Kasumi-1 (cell line): ENCODE measurements at places on chromosomes 7 and 10.

GRCh38 chr7:102439963-102440795 lies 6.8 kb downstream of the ORAI2 start:
- DNase-seq, result no peak

- peak; percentile 71 for DNase-seq
Observed at GRCh38 chr10:53013201-53013810, 240.7 kb upstream of the MBL2 start.

GRCh38 chr7:57256637-57257375 lies 124.6 kb upstream of the ZNF479 start:
- no peak for DNase-seq

DNA sequence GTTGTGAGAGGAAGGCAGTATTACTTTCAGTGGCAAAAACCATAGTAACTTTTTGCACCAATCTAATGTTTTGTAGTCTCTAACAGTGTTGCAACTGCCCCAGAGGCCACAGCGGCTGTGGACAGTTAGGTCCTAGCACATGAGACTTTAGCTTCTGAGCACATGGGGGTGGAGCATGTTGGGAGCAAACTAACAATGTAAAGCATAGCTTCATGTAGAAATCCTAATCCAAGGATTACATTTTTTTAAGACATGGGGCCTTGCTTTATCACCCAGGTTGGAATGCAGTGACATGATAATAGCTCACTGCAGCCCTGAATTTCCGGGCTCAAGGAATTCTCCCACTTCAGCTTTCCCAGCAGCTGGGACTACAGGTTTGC lies 49.0 kb downstream of the LAMB1 start:
- DNase-seq, result no peak

GRCh38 chr7:134058980-134059379 lies 68.2 kb upstream of the LRGUK start:
- DNase-seq, result peak; percentile 15

- DNase-seq, result no peak
Observed at GRCh38 chr10:13184730-13185514, 23.6 kb downstream of the MCM10 start.

GRCh38 chr10:8670461-8670860 lies 616.0 kb downstream of the GATA3 start:
- no peak for DNase-seq

- DNase-seq, result no peak
Observed at GRCh38 chr7:158446706-158447105, 140.9 kb downstream of the PTPRN2 start.

DNA sequence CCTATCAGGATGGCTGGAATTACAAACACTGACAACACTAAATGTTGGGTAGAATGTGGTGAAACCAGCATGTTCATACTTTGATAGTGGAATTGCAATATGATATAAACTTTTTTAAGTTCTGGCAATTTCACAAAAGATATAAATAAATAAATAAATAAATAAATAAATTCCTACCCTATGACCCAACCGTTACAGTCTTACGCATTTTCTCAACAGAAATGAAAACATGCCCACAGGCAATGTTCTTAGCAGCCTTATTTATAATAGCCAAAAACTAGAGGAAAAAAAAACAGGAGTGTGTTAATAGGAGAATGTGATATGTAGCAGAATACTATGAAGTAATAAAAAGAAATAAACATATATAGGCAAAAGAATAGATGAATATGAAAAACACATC lies 318.9 kb downstream of the IPMK start:
- no peak for DNase-seq

GRCh38 chr7:84941291-84941690 lies 245.6 kb downstream of the SEMA3D start:
- no peak for DNase-seq

DNA sequence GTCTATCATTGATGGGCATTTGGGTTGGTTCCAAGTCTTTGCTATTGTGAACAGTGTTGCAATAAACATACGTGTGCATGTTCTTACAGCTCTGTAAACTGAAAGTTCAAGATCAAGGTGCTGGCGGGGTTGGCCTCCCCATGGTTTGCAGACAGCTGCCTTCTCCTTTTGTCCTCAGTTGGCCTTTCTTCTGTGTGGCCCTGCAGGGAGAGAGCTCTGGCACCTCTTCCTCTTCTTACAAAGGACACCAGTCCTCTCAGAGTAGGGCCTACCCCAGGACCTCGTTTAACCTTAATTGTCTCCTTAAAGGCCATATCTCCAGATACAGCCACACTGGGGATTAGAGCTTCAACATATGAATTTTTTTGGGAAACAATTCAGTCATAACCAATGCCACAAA lies 462.7 kb downstream of the TCERG1L start:
- no peak for DNase-seq

- no peak for DNase-seq
Observed at GRCh38 chr10:80277567-80278250, 11.7 kb downstream of the MAT1A start.

GRCh38 chr7:93690021-93690420 lies 115.5 kb upstream of the CALCR start:
- DNase-seq, result no peak

DNA sequence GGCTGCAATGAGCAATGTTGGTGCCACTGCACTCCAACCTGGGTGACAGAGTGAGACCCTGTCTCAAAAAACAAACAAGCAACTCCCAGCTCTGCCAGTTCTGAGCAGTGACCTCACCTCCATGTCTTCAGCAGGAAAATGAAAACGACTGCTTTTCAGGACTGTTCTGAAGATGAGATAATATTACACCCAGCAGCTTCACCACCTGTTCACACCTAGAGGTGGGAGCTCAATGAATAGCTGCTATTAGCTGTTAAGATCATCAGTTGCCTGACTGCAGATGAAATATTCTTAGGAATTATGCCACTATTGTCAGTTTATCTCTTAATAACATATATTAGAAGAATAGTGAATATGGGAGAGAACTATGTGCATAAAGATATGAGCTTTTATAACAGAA lies 48.4 kb upstream of the CYTH3 start:
- no peak for DNase-seq

GRCh38 chr10:12985347-12985746 lies 16.2 kb downstream of the CCDC3 start:
- no peak for DNase-seq

GRCh38 chr10:92690915-92691590 lies 1.3 kb downstream of the HHEX start:
- DNase-seq, result peak; percentile 100

DNA sequence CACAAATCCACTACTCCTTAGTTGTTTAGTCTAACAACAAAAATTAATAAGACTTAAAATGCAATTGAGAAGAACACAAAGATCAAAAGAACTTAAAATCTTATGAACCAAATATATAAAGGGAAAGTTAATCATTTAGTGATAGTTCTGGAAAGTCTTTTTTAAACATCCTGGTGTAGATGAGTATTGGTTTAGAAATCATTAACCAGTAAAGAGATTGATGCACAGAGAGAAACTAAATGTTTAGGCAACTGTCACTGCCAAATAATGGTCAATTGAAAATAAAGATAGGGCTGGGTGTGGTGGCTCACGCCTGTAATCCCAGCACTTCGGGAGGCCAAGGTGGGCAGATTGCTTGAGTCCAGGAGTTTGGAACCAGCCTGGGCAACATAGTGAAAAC lies 44.9 kb downstream of the SP8 start:
- no peak for DNase-seq

GRCh38 chr7:101418694-101419093 lies 56.0 kb downstream of the COL26A1 start:
- no peak for DNase-seq

- DNase-seq, result no peak
Observed at GRCh38 chr7:11910253-11910652, 78.3 kb upstream of the THSD7A start.

- no peak for DNase-seq
Observed at GRCh38 chr10:42488416-42488815, 150.0 kb downstream of the ZNF33B start.

- no peak for DNase-seq
Observed at GRCh38 chr7:113085781-113086390, 741 bp downstream of the GPR85 start.

- DNase-seq, result no peak
Observed at GRCh38 chr7:85734823-85735222, 548.0 kb upstream of the SEMA3D start.

DNA sequence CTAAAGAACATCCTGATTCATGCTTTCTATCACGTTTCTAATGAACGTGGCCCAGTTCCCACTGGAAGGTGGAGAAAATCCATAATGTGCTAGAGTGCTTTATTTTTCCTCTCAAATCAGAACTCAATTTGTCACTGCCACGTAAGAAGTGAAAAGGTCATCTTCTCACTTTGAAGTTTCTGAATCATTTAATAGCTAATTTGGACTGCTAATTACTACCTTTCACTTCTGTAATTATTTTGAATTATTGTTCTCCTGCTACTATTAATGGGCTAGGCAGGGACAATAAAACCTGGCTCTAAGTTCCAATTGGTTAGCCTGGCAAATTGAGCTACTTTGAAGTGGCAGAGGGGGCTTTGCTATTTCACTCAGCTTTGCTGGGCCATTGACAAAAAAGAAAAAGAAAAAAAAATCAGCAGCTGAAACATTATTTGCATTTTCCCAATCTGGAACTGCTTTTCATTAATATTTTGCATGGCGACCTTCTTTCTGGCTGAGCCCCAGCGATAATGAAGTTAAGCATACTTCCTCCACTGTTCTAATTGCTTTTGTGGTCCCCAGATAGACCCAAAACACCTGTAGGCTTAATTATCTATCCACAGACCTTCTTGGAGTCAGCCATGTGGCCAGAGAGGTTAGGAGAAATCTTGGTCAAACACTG lies 264.2 kb downstream of the SEC23IP start:
- no peak for DNase-seq

DNA sequence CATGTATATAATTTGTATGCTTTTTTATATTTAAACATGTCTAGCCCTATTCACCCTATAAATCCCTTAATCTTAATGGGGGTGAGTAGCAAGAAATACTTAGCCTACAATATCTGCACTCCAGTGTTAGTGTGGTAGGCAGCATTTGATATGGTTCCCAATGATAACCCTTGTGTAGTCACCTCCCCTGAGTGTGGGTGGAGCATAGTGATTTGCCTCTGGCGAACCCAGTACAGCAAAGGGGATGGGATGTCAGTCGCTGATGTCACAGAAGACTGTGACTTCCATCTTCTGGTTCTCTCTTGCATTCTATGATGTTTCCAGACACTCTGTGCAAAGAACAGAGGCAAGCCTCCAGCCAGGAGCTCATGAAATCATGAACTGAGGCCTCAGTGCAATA lies 211.2 kb downstream of the CRPPA start:
- no peak for DNase-seq

DNA sequence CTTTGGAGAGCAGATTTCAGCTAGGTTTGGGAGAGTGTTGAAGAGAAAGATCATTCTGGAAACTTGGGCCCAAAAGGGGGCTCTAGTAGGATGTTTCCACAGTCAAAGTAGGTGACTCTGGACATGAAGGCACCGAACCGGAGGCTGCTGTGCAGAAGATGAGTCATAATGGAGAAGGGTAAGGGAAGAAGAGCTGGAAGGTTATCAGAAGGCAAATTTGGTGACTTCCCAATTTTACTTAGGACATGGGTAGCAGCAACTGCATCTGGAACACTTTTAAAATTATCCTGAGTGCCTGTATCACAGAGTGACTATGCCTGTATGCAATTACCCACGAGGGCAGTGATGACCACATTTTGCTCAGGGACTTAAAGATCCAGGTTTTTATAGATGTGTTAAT lies 38.8 kb downstream of the PIK3AP1 start:
- peak; percentile 38 for DNase-seq

GRCh38 chr7:106914018-106914607 lies 49.0 kb downstream of the PIK3CG start:
- no peak for DNase-seq

DNA sequence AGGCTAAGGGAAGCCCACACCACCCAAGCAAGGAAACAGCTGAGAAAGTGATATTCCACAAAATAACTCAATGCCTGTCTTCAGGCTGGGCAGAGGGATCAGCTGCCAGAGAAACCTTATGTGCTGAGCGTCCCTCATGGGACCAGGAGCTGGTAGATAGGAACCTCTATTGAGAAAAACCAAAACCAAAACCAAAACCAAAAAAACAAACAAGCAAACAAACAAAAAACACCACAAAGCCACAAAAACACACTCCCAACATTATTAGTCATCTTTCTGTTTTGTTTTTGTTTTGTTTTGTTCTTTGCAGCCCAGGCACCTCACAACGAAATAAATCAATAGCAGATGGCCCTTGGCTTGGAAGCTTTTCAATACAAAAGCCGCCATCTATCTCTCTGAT lies 760.8 kb upstream of the CELF2 start:
- no peak for DNase-seq

GRCh38 chr7:55774327-55775050 lies 88.1 kb downstream of the SEPTIN14 start:
- no peak for DNase-seq

DNA sequence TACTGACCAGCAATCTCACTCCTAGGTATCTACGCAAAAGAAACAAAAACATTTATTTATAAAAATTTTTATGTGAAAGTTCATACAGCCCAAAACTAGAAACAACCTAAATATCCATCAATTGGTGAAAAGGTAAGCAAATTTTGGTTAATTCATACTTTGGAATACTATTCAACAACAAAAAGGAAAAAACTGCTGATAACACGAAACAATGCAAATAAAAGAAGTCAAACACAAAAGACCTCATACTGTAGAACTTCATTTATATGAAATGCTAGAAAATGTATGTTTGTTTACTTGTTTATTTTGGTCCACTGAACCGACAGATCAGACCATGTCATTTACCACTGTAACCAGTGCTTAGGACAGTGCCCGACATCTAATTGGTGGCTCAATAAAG lies 60.3 kb downstream of the USP6NL start:
- DNase-seq, result no peak
